ENCODE measurements at places on chromosomes 2 and 18.

GRCh38 chr2:238703053-238703415 lies 144.9 kb upstream of the TWIST2 start:
- no peak for DNase-seq

GRCh38 chr18:46070815-46071652 lies 1.0 kb downstream of the PSTPIP2 start:
- no peak for DNase-seq

DNA sequence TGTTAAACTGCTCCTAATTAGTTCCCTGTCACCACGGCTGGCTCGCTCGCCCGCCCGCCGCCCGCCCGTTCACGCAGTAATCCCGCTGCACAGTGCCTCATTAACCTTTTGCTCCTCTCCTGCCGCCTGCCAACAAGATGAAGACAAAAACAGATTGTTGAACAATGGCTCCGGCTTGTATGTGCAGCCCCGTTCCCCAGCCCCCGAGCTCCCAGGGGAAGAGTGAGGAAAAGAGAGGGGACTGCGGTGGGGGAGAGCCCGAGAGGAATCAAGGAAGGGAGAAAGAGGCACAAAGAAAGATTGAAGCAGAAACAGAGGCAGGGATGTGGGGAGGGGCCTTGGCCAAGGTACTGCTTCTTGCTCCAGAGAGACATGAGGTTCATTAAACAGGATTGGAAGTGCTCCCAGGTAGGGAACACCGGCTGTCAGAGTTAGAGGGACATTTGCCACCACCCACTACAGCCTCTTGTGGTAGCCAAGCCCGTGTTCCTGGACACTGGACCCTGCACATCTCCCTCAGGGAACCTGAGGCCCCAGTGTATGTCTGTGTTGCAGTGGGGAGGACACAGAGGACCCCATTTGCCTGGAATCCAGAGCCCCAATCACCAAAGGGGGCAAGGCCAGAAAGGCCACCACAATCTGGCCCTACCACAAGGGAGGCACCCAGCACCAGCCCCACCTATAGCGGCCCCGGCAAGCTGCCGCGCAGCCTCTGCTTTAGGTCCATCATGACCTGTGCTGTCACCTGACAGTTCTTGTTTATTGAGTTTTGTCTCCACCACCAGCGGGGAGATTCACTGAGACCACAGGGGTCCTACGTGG lies 38.1 kb downstream of the EMX1 start:
- no peak for DNase-seq

DNA sequence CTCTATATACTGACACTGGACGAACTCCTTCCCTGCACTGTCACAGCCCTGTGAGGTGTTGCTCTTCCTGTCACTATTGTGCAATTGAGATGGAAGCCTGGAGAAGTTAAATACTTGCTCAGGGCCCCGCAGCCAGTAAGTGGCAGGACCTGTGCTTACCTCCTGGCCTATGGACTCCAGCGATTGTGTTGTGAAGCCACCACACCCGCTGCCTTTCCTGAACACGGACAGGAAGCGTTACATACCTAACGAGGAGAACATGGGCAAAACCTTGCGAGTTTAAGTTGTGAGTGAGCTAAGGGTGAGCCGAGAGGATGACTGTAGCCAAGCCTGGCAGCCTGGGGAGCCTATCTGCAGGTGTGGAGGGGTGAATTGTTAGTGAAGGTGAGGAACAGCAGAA lies 26.1 kb downstream of the RAB31 start:
- no peak for DNase-seq

- no peak for DNase-seq
These were observed 24.1 kb downstream of the MRPL35 start for GRCh38 chr2:86223140-86223926.

GRCh38 chr2:154402213-154402612 lies 296.3 kb upstream of the KCNJ3 start:
- no peak for DNase-seq

DNA sequence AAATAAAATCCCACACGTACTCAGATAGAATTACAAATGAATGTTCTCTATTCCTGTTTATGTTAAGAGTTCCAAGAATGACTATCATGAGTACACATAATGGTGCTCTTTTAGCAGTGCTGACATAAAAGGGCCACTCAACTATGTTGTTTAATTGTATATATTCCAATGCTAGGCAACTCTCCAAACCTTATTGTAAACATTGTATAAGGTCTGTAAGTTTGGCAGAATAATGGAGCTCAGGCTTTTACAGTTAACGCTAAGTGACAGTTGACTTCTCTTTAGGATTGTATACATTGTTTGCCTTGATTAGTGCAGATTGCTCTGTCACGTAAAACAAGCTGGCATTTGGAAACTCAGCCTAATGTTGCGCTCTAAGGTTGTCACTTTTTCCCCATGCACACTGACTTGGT lies 20.8 kb downstream of the RBMS1 start:
- DNase-seq, result no peak

- DNase-seq, result no peak
These were observed 190.9 kb downstream of the EIPR1 start for GRCh38 chr2:3186766-3187165.
